GM13976 (cell line): ENCODE measurements at places on chromosomes 2 and 18.

- no peak for DNase-seq
Observed at GRCh38 chr18:6280211-6280743, 134.4 kb downstream of the L3MBTL4 start.

- no peak for DNase-seq
Observed at GRCh38 chr2:2131075-2131789, 199.8 kb downstream of the MYT1L start.

- DNase-seq, result no peak
Observed at GRCh38 chr2:70630761-70631160, 77.1 kb upstream of the TGFA start.

- no peak for DNase-seq
Observed at GRCh38 chr18:29378651-29379136, 1201.8 kb upstream of the CDH2 start.

GRCh38 chr2:48420512-48421197, 109.3 kb upstream of the STON1 start:
- DNase-seq, result peak; percentile 90

GRCh38 chr2:68351997-68352396, 13.1 kb upstream of the PLEK start:
- DNase-seq, result no peak

DNA sequence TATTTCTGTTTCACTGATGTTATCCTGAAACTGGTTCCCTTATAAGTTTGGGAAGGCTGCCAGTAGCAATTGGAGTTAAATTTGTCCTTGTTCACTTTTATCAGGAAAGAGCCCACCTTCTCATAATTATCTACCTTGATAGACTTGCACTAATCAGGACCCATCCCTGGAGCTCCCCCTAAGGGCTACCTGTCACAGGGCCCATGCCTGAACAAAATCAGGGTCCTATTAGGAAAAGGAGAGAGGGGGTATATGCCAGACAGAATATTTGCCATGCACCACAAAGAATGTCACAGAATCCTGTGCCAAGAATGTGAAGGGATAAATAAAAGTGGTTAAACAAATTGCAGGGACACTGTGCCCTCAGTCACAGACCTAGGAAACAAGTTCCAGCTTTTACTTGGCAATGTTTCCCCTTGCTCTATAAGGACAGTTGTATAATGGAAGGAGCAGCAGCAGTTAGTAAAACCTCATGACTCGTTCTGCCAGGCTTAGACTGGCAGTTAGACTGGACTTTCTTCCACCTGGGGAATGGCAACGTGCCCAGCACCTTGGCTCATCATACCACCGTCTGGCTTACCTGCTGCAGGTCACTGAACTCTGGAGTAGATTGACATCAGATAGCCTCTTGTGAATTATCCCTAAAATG, 32.3 kb upstream of the VWC2L start:
- DNase-seq, result no peak

- no peak for DNase-seq
Observed at GRCh38 chr2:212901604-212902275, 249.7 kb downstream of the IKZF2 start.

GRCh38 chr2:64295326-64296139, 151.3 kb upstream of the PELI1 start:
- peak; percentile 68 for DNase-seq

DNA sequence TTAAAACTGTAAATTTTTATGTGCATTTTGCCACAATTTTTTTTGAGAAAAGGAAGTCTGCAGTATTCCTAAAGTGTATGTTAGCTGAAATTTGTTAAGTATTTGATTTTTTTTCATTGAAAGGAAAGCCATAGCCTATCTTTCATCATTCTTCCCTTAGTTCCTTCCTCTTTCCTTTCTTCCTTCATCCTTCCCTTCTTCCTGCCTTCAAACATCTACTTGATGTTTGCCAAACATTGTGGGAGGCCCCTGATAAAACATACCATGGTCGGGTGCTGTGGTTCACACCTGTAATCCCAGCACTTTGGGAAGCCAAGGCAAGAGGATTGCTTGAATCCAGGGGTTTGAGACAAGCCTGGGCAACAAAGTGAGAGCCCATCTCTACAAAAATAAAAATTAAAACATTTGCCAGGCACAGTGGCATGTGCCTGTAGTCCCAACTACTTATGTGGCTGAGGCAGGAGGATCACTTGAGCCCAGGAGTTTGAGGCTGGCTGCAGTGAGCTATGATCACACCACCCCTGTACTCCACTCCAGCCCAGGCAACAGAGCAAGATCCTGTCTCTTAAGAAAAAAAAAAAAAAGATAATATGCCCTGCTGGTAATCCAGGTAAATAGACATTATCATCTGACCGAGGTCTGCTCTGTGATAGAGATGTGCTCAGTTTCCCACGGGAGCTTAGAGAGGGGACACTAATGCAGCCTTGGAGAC, 278.4 kb upstream of the STON1 start:
- no peak for DNase-seq
